Smooth muscle cell of trachea (primary cell): ENCODE measurements at places on chromosomes 6 and 20. TPM values are rescaled to one million over a fixed set of nuclear protein-coding genes. Genes with fewer than 3 reads are reported as not detected.

GINS1 gene
- 1.3 and 9.6 TPM in 2 replicates for total RNA-seq

MAP1LC3A gene
- 14.1 and 52.8 TPM in 2 replicates for total RNA-seq

C20orf204 gene
- 0.99 and 1.3 TPM in 2 replicates for total RNA-seq

SH3BGRL2 gene
- total RNA-seq = 3.1 and 3.8 TPM in 2 replicates

HECA gene
- total RNA-seq = 24.5 and 26.6 TPM in 2 replicates

SOX18 gene
- 0.29 TPM in 1 of 2 replicates, not detected in the other for total RNA-seq

SLC26A8 gene
- total RNA-seq = under 0.01 and 0.87 TPM in 2 replicates

RNF39 gene
- total RNA-seq = under 0.01 TPM in 1 of 2 replicates, not detected in the other

THBS2 gene
- 141 and 254 TPM in 2 replicates for total RNA-seq

GPR63 gene
- 0.29 and 0.99 TPM in 2 replicates for total RNA-seq

GNAS gene
- total RNA-seq = 497 and 565 TPM in 2 replicates

EEF1A2 gene
- total RNA-seq = 0.87 and 8.6 TPM in 2 replicates

MEP1A gene
- total RNA-seq = not detected in 2 replicates

IMPG1 gene
- not detected in 2 replicates for total RNA-seq
